ENCODE measurements at places on chromosomes 7 and 10.

GRCh38 chr10:9175200-9175599 is 1120.7 kb downstream of the GATA3 start:
- DNase-seq = no peak

GRCh38 chr10:31999070-31999660 is 57.1 kb downstream of the KIF5B start:
- DNase-seq = no peak

DNA sequence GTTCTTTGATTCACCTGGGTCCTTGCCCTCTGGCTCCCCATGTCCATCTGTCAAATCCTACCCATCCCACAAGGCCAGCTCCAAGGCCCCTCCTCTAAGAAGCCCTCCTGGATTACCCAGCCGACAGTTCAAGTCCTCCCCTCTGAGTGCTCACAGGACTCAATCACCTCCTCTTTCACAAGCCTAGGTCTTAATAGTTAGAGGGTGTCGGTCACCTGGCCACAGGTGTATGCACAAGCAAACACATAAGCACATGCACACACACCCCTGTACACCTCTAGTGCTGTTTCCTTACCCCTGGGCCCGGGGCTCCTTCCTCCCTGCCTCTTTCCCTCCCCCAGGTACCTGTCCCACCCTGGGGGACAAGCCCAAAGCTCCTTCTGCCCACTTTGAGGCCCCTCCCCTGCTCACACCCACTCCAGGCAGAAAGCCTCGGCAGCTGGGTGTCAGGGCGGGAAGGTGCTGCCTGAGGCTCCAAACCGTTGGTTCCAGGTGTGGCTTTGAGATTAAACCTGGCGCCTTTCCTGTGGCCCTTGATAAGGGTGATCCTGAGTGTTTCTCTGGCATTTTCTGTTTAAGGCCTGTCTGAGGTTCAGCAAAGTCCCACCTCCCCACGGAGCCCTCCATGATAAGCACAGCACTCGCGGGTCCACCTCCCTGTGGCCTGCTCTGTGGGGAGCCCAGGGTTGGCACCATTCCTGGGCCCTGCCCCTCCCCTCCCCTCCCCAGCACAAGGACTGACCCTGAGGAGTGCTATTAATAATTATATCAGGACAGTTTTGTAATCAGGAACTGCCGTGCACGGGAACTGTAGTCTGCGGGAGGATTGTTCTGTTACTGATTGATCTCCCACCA is 14.6 kb upstream of the AQP1 start:
- no peak for DNase-seq

- no peak for DNase-seq
Measured at GRCh38 chr7:54591404-54592386, 49.5 kb downstream of the VSTM2A start.

- DNase-seq = no peak
Measured at GRCh38 chr7:73715648-73716317, 3.7 kb downstream of the STX1A start.

- no peak for DNase-seq
Measured at GRCh38 chr7:122064971-122065370, 79.1 kb downstream of the AASS start.

DNA sequence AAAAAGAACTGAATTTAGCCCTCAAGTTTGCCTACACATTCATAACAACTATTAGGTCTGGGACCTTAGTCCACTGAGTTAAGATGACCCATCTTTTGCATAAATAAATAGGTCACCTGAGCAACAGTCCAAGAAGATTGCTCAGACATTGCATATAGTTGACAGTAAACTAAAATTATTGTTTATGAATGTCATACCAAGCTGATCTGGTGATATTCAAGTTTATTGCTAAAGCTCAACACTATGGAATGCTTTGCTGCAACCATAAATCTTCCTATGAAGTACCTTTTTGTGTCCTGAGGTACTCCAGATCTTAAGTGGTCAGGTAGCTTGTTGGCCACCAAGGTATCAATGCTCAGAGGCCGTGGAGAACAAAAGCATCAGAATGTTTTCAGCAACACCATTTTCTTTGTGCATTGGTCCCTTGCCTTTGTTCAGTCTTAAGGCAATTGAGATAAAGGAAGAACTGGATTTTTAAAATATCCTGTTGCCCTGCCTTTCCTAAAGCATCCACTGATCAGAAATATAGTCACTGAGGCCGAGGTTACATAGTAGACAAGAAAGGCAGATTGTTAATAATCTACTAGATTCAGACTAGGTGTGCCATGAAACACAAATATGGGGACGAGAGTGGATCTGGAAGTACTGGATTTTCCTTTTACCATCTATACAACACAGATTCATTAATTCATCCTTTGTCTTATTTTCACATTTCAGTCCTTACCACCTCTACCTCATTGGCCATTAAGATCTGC is 321.3 kb downstream of the PTEN start:
- DNase-seq = no peak

DNA sequence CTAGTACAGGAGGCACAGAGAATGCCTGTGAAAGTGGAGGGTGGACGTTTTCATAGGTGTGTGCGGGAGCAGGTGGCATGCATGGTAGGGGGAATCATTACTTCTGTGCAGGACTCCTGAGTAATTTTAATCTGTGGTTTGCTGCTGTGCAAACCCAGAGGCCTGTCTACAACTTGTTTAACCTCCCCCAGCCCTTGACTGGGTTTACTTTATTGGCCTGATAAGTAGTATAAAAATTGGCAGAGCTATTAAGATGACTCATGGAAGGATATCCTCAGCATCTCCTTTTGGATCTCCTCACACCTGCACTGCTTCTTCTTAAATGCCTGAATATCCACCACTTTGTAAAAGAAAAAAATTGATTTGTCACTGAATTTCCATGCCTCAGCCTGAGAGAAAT is 104.8 kb downstream of the AUTS2 start:
- DNase-seq = no peak

- no peak for DNase-seq
Measured at GRCh38 chr7:98177553-98177952, 33.7 kb upstream of the BHLHA15 start.

GRCh38 chr10:115539142-115539762 is 446.1 kb downstream of the ATRNL1 start:
- no peak for DNase-seq

- no peak for DNase-seq
Measured at GRCh38 chr7:38453168-38453567, 178.0 kb downstream of the AMPH start.

DNA sequence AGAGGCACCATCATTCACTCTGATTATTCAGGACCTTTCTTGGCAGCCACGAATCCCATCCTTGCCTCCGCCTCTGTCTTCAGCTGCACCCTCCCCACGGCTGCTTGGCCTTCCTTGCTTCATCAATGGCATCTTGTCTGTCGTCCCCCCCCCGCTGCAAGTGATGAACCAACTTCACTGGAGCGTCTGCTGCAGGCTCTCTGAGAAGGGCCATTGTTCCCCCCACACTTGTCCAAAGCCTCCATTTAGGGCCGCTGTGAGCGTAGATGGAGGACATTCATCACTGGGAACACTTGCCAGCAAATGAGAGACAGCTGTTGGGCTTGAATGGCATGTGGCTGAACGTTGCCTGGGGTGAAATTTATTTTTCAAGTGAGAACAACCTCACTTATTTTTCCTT is 20.1 kb downstream of the AFAP1L2 start:
- no peak for DNase-seq

GRCh38 chr7:158650821-158651225 is 53.8 kb downstream of the NCAPG2 start:
- no peak for DNase-seq

- no peak for DNase-seq
Measured at GRCh38 chr10:8305876-8306652, 251.6 kb downstream of the GATA3 start.

DNA sequence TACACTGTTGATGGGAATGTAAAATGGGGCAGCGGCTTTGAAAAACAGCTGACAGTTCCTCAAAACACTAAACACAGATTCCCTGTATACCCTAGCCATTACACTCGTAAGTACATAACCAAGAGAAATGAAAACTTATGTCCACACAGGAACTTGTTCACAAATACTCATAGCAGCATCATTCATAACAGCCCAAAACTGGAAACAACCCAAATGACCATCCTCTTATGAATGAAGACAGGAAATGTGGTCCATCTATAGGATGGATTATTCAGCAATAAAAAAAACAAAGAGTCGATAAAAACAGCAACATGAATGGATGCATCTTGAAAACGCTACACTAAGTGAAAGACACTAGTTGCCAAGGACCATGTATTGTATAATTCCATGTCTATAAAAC is 23.7 kb downstream of the NMT2 start:
- no peak for DNase-seq

DNA sequence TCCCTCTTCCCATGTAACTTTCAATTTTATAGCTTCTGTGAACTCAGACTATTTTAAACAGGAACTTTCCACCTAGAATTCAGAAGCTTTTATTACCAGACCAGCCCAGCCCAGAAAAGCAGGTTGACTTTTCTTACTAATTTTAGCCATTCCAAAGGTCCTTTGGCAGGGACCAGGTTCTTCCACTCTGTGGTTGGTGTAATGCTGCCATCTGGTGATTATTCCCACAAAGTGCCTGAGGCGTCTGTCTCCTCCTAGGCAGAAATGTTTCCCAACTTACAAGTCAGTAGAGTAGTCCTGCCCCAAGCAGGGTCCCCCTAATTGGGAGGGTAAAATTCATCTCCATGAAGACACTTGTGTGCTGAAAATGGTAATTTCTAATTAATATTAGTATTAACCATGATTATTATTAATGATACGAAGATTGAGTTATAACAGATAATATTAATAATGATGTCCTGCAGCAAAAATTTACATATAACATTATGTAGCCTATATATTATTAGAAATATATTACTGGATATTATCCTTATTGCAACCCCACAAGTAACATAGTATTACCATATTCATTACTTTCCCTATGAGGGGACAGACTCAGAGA is 53.0 kb upstream of the PPP1R17 start:
- no peak for DNase-seq

- no peak for DNase-seq
Measured at GRCh38 chr10:102327002-102327401, 68.5 kb upstream of the NFKB2 start.

DNA sequence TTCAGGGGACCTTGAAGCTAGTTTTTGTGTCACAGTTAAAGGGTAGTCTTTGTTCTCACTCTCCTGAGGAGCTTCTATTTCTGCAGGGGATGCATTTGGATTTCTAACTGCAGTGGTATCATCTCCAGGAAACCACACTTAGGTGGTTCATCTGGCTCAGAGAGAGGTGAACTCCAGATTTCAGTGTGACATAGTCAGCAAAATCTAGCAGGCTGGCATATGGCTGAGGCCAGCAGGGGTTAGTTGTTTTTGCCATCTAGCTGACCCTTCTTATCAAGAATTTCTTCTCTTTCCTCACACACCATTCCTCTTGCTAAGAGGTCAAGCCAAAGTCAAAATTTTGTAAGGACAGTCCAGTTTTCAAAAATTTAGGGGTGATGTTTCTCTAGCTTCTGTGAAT is 248.2 kb downstream of the REEP3 start:
- no peak for DNase-seq

GRCh38 chr10:127276794-127277462 is 80.5 kb upstream of the INSYN2A start:
- DNase-seq = no peak

DNA sequence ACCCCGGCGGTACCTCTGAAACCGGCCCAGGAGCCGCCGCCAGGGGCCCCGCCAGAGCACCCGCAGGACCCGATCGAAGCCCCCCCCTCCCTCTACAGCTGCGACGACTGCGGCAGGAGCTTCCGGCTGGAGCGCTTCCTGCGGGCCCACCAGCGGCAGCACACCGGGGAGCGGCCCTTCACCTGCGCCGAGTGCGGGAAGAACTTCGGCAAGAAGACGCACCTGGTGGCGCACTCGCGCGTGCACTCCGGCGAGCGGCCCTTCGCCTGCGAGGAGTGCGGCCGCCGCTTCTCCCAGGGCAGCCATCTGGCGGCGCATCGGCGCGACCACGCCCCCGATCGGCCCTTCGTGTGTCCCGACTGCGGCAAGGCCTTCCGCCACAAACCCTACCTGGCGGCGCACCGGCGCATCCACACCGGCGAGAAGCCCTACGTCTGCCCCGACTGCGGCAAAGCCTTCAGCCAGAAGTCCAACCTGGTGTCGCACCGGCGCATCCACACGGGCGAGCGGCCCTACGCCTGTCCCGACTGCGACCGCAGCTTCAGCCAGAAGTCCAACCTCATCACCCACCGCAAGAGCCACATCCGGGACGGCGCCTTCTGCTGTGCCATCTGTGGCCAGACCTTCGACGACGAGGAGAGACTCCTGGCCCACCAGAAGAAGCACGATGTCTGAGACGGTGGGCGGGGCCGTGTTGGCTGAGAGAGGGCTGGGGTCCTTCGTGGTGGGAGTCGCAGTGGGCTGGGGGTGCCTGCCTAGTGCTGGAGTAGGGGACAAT is 3.8 kb downstream of the REPIN1 start:
- DNase-seq = no peak

DNA sequence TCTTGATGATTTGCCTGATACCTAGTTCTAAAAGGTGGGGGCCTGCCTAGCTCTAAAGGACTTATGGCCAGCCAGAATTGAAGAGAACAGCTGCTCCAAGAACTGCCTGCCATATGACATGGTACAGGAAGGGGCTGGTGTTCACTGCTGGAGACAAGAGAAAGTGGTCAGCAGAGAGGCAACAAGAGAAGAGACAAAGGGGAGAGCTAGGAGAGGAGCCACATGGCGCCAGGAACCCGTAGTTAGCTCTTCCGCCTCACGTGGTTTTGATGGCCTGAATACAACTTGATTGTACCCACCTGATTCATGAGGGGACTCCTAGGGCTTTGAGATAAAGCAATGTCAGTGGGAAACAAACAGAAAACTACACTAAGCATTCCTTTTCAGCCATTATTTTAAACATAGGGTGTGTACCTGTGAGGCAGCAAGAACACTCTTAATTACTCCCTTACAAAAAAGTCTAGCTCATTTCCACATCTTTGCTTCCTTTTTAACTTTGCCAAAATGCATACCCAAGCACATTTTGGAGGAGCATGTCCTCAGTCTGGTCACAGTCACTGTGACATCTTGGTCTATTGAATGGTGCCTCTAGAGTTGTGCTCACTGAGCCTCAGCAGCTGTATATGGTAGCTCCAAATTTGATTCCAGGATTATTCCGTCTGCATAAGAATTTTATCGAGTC is 71.6 kb downstream of the CCDC71L start:
- DNase-seq = no peak

- DNase-seq = no peak
Measured at GRCh38 chr7:154653281-154653680, 349.6 kb downstream of the PAXIP1 start.

- no peak for DNase-seq
Measured at GRCh38 chr7:88015309-88015708, 81.3 kb downstream of the ADAM22 start.

GRCh38 chr7:51354897-51355296 is 38.3 kb upstream of the COBL start:
- DNase-seq = no peak

- DNase-seq = no peak
Measured at GRCh38 chr7:79666472-79666871, 213.0 kb upstream of the MAGI2 start.

DNA sequence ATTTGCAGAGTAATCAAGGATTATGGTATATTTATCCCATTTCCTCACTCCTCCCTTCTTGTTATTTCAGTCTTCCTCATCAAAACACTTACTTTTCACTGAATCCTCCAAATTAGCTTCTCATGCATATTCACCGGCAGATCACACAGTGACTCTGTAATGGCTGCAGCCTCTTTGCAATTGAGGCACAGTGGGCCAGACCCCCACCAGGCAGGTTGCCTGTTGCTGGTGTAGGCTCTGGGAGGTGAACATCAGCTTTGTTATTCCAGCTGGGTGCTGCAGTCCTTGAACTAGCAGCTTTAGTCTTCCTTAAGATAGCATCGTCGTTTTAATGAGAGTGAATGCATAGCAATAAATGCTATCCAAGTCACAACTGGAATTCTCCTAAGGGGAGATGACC is 449.3 kb downstream of the CNTNAP2 start:
- DNase-seq = no peak
